ENCODE measurements at places on chromosomes 2 and 18. TPM values are rescaled to one million over a fixed set of nuclear protein-coding genes. Genes with fewer than 3 reads are reported as not detected.

The GAL3ST2 gene
- not detected for total RNA-seq

The SLC23A3 gene
- total RNA-seq, result 1.7 TPM

The ST6GAL2 gene
- total RNA-seq, result 7.5 TPM

The EFR3B gene
- 1.4 TPM for total RNA-seq

The NEB gene
- 0.23 TPM for total RNA-seq

The MC2R gene
- not detected for total RNA-seq

The DYNAP gene
- total RNA-seq, result 38.5 TPM

The CRYGD gene
- not detected for total RNA-seq

The SIX3 gene
- not detected for total RNA-seq

The UGT1A5 gene
- total RNA-seq, result 0.67 TPM

The PTPRN gene
- total RNA-seq, result not detected

The HDAC4 gene
- total RNA-seq, result 45.1 TPM

- DNase-seq, result no peak
Observed at GRCh38 chr18:72783530-72783929, 84.3 kb downstream of the NETO1 start.

DNA sequence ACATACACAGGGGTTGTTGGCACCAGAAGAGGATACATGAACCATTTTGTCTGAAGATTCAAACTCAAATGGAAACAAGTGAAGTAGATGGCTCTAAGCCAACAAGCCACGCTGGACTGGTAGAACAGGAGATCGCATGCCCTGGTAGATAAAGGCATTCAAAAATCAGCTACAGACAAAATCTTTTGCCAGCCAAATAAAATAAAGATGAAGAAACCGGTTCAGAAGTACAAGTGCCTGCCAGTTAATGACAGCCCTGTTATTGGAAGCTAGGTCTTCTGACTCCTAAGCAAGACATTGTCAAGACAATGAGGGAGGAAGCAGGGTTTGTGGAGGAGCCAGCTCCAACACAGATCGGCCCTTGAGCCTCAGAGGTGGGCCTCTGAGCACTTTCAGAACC is 52.3 kb downstream of the EHD3 start:
- DNase-seq, result no peak

- DNase-seq, result no peak
Observed at GRCh38 chr18:56139792-56140254, 498.6 kb downstream of the TXNL1 start.

GRCh38 chr18:45687621-45688020 is 36.4 kb upstream of the SLC14A1 start:
- DNase-seq, result no peak

DNA sequence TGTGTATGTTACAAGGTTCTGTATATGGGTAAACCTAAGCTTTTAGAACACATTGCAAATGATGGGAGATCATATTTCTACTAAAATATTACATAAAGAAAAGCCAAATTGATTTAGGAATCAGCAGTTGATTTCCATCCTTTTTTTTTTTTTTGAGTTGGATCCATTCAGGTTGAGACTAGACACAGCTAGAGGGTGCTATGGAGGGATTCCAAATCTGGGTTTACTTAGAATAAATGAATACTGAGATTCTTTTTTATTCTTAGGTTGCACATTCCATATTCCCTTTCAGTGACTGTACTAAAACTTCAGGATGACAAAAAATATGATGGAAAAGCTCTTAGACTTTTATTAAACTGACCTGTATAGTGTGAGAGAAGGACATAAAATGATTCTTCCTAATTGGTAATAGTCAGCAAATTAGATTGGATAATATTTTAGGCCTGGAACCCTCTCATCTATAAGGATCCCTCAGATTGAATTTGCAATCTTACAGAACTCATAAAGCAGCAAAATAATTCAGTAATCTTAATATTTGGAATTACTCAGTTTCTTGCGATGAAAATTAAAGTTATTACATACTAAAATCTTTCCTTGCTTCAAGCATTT is 183.3 kb upstream of the SESTD1 start:
- no peak for DNase-seq

DNA sequence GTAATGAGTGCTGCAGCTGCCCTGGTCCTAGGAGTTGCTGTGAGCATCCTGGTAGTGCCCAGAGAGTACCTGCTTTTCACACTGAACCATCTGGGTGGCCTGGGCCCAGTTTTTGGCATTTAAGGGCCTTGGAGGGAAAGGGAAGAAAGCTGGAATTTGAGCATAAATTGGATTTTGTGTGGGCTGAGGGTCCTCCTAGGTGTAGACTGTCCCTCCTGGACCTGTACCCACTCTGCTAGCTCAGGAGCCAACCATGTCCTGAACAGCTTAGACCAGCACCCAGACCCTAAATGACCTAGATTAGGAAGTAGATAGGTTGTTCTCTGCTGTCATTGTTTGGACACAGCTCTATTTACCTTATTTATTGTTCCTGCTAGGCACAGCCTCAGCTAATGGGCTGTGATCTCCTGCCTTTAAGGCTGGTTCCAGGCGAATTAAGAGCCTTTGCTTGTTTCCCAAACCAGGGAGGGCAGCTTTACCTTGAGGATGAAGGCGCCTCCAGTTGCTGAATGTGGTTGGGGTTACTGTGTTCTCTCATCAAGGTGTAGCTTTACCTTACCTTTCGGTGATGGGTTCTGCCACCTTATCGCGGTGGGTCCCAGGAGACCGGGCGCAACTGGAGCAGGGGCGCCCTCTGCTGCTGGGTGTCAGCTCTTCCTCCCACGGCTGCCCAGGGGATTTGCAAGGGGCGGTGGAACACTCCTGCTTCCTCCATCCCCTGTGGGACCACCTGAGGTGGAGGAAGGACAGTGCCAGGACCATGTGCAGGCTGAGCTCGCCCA is 34.4 kb downstream of the ITGA6 start:
- DNase-seq, result no peak

- no peak for DNase-seq
Observed at GRCh38 chr2:101388232-101388631, 929 bp upstream of the CREG2 start.

- DNase-seq, result no peak
Observed at GRCh38 chr2:109629867-109630266, 15.7 kb downstream of the SOWAHC start.

GRCh38 chr2:219296142-219296541 is 13.1 kb downstream of the PTPRN start:
- DNase-seq, result no peak

- DNase-seq, result no peak
Observed at GRCh38 chr2:278927-279320, 9.0 kb downstream of the ALKAL2 start.

DNA sequence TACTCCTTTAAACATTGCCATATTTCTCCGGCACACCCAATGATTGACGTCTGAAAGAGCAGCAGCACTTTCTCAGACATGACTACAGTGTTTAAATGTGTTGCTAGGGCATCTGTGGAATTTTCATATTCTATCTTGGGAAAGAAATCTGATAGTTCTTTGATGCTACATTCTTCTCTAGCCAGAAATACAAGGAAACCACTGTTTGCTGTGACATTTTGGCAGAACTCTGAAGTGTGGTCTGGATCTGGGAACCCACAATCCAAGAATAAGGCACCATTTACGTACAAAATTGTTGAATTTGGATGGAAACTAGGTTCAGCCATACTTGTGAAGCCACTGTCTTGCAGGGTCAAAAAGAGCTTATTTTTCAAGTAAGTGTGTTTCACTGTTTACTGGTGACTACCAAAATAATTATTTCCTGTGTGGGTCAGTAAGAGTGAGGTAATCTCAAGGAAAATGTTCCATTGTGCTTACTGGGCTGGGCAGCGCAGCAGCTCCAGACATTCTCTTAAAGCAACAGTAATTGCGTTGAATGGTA is 21.3 kb upstream of the CD28 start:
- DNase-seq, result no peak

DNA sequence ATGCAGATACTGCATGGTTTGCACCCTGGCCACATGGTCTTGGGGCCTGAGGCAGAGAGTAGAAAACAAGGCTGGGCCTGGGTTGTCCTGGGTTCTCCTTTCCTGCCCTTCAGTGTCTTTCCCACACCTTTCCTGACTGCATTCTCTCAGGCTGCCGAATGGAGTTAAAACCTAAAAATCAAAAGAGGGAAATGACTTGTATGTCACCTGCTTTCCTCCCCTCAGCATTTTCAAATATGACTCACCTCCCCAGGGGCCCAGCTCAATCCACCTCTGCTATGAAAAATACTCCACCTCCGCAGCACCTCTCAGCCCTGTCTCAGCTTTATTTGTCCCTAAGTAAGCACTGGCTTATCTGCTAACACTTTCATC is 457.8 kb upstream of the MEX3C start:
- DNase-seq, result no peak

DNA sequence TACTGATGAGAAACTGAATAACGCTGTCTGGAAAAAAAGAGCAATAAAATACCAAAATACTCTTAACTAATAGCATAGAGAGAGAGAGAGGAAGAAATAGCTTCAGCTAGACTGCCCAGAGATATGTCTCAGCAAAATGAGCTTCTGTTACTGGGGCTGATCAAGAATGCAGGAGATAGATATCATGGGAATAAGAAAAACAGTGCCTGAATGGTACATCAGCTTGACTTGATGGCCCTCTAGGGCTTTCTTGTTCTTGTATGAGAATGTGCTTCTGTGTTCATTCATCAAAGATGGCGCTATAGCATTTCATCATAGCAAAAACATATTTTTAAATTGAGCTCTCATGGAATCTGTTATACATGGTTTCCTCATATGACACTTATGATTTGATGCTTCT is 151.2 kb downstream of the CALCRL start:
- no peak for DNase-seq

DNA sequence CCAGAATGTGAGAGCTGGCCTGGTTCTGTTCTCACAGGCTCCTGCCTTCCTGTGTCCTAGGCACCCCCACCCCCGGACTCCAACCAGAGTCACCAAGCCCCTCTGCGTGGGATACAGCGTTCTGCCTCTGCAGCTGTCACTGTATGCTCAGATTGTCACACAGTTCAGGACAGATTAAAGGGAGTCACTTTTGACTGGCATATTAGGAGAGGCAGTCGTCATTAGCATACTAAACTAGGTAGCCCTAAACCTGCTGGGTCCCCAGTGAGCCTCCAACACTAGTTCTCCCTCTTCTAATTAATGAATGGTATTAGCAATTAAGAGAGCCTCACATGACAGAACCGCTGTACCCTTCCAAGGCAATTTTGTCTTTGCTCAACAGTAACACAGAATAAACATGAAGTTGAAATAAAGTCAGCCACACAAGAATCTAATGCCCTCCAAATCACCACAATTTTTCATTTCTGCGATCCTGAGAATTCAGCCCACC is 340.2 kb downstream of the CMPK2 start:
- DNase-seq, result no peak
